ENCODE measurements at places on chromosomes 7 and 10.
A peak's percentile ranks its signal among the peaks of the same experiment; 100 is the strongest.

GRCh38 chr7:155815332-155816191 lies 3.3 kb upstream of the SHH start:
- peak; percentile 57 for DNase-seq

DNA sequence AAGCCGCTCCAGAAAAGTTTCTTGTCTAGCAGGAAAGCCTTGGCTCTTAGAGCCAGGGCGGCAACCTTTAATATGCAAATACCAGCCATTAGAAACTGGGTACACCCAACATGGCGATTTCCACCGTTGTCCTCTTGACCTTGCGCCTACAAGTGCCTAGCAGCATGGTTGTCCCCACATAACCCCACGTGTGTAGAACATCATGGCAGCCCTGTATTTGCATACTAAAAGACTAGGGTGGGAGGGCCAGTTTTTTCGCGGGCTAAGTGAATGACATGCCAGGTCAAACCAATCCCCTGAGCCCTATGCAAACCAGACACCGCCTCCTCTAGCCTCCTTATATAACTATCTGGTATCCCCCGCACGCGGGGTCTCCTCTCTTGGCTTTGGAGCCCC lies 58.4 kb upstream of the FZD8 start:
- DNase-seq, result no peak

DNA sequence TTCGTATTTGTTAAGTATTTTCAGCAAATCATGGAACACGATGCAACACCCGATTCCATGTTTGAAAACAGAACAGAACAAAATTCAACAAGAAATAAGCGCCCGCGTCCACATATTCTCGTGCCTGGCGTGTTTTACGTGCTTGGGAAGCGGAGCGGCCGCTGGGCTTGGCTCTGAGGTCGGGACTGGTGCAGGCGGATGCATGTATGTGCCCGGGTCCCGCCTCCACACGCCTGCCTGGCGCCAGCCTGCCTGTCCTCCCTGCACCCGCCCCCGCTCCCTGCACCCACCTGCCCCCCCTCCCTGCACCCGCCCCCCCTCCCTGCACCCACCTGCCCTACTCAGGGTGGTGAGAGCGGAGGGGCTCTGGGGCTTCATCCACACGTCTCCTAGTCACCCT lies 454.5 kb downstream of the DNAJB6 start:
- no peak for DNase-seq

DNA sequence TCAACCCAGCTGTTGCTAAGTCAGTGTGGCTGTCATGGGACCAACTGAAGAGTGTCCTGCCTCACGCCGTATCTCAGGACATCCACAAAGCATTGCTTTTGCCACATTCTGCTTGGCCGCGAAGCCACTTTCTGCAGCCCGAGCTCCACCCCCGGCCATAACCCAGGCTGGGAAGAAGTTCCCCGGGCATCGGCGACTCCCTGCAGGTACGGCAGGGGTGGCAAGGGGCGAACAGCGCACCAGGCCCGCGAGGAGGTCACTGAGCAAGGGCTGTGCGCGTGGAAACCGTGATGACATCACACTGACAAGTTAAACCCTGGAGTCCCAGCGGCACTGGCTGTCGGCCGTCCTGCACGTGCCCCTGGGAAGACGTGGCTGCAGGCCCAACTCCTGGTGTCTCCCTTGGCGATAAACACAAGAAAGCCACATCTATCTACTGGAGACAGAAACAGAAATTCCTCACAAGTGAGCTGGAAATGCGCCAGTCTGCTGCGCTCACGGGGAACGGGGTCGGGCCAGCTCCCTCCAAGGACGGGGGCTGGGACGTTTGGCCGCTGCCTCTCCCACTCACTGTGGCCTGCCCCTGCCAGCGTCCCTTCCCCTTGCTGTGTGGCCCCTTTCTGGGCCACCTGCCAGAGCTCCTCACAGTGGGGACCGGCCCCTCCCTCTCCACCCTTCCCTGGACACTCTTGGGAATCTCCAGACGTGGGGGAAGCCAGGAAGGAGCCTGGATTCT lies 326.3 kb downstream of the DNAJB6 start:
- no peak for DNase-seq

DNA sequence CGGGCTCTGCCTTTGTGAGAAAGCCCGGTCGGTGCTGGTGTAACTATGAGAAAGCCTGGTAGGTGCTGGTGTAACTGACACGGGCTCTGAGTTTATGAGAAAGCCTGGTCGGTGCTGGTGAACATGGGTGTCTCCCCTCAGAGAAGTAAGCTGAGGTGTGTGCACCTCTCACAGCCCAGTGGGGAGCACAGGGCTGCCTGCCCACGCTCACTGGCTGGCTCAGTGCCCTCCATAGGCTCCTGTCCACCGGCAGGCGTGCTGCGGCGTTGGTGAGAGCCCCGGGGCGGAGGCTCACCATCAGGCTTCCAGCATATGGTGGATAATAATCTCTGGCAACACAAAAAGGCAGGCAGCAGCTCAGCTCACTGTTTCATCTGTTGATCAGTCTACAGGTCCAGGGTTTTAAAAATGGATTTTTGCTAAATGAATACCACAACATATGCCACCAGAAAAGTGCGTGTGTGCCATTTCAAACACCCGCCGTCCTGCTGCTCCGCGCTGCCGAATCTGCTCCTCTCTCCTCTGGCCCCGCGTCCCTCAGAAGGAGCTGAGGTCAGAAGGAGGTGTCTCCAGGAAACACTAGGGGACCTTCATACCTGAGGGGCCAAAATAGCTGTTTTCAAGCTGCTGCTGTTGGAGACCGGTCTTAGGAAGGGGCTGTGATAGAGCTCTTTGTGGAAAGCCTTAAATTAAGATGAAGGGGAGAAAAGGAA lies 365.7 kb downstream of the DNAJB6 start:
- DNase-seq, result peak; percentile 49

DNA sequence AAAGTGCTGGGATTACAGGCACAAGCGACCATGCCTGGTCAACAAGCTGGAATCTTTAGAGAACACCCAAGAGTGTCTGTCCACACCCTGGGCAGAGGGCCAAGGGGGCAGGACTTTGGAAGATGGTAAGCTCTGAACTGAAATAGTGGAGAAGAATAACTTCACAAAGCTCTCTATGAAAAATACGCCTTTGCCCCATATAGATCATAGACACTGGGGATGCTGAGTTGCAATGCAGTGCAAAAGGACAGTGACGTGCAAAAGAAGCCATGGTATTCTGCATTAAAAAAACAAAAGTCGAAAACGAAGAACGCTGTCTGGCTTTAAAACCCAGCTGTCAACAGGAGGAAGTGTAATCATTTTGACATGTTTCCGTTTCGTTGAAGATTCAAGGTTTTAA lies 353.6 kb downstream of the CALN1 start:
- DNase-seq, result no peak

- DNase-seq, result no peak
These were observed 80.5 kb upstream of the TAS2R16 start for GRCh38 chr7:123075838-123076467.

- no peak for DNase-seq
These were observed 71.0 kb downstream of the DLG5 start for GRCh38 chr10:77855404-77856155.

DNA sequence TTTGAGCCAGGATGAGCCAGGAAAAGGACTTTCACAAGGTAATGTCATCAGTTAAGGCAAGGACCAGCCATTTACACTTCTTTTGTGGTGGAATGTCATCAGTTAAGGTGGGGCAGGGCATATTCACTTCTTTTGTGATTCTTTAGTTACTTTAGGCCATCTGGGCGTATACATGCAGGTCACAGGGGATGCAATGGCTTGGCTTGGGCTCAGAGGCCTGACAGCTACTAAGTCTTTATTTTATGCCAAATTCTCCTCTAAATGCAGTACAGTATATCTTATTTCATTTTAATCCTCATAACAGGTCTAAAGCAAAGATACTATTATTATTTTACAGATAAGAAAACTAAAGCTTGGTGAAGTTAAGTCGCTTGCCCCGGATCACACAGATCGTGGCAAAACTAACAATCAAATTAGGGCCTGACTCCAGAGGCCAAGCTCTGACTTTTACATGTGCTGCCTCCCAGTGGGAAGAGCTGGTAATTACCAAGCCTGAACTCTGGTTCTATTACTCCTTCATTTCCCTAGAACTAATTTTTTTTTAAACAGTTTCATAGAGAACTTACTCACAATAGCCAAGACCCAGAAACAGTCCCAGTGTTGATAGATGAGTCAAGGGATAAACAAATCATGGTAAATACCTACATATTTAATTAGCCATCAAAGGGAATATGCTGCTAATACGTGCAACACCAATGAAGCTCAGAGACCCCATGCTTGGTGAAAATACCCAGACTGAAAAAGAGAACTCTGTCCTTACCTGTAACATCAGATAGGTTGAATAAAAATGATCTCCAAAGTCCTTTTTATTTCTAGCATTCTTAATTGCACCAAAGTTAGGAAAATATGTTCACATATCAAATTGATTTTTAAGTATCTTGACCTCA lies 35.4 kb downstream of the C7orf25 start:
- peak; percentile 62 for DNase-seq

- no peak for DNase-seq
These were observed 295.6 kb downstream of the AUTS2 start for GRCh38 chr7:69893906-69894305.

DNA sequence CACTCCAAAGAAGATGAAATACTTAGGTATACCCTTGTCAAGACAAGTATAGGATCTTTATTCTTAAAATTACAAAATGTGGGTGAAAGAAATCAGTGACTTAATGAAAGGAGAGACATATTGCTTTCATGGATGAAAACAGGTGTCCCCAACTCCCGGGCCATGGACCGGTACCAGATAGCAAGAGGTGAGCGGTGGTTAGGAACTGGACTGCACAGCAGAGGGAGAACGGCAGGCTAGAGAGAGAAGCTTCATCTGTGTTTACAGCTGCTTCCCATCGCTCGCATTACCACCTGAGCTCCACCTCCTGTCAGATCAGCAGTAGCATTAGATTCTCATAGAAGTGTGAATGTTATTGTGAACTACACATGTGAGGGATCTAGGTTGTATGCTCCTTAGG lies 408.9 kb downstream of the CALN1 start:
- DNase-seq, result no peak

DNA sequence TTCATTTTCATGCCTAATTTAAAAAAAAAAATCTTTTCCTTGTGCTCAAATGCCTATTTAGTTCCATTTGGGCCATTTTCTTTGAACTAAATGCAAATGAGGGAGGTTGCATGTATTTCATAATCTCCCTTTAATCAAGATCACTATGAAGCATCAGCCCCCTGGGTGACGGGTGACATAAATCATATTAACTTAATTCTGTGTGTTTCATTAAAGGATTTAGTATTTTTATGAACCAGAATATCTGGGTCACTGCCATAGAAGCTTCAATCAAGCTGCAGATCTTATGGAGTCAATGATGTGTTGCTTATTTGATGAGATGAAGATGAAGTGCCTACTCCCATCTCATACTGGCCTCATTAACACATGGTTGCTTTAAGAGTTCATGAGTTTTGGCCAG lies 301.9 kb upstream of the PRKCQ start:
- DNase-seq, result no peak

DNA sequence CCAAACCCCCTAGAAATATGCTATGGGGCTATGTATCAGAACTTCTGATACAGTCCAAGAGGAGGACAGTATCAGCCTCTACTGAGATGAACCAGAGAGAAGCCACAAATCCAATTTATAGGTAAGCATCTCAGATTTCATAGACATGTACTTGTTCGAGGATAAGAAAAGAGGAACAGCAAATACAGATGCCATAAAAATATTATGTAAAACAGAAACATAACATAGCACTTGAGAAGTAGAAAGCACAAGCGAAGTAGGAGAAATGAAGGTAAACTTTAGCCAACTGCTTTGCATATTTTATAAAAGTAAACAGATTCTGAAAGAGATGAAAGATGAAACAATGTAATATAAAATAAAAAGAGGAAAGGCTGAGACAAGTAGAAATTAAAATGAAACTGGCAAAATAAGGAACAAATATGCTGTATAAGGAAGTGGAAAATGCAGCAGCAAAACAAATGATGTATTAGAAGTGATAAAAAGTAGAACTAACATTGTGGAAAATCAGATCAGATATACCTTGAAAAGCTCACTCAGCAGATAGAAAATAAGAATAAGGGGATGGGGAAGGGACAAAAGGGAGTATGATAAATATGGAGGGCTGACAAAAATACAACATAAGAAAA lies 135.1 kb downstream of the SKAP2 start:
- no peak for DNase-seq

GRCh38 chr10:72276013-72276387 lies 2.3 kb downstream of the DDIT4 start:
- no peak for DNase-seq

GRCh38 chr10:117651121-117651520 lies 108.6 kb downstream of the EMX2 start:
- no peak for DNase-seq
